ENCODE measurements at places on chromosomes 13 and 19. TPM values are rescaled to one million over a fixed set of nuclear protein-coding genes. Genes with fewer than 3 reads are reported as not detected.
A peak's percentile ranks its signal among the peaks of the same experiment; 100 is the strongest.

DNA sequence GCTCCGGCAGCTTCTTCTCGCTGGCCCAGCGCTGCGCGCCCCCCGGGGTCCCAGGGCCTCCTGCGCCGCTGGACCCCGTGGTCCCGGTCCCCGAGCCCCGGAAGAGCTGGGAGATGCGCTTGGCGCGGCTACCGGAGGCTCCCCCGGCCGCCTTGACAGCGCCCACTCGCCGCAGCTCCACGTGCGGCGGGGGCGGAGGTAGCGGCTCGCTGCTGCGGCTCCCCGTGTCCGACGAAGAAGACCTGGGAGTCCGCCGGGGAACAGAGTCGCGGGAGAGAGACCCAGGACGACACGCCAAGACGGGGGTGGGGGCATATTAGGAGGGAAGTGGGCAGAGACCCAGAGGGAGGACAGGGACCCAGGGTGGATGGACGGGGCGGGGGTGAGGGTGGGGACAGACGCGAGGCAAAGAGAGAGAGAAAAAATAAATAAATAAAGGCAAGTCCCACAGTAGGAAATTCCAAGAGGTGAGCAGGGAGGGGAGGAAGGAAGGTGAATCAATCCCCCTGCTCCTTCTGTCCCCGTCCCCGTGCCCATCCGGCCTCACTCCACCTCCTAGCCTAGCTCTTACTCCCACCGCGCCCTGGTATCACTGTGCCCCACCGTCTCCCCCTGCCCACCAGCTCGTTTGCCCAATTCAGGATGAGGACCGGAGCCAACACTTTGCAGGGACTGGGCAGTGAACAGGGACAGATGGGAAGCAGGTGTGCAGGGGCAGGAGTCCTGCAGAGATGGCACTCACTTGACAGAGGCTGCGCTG lies 826 bp downstream of the RASIP1 start:
- H3K36me3 ChIP-seq = no peaks in the 10 kb centered on the region
- DNase-seq = no peak
- peak overlapping the region; percentile 69 for H3K27ac ChIP-seq
- H3K27me3 ChIP-seq = no peaks in the 10 kb centered on the region
- peak overlapping the region; percentile 61 for H3K4me3 ChIP-seq

- H3K27me3 ChIP-seq = no peaks in the 10 kb centered on the region
- DNase-seq = no peak
- H3K27ac ChIP-seq = no peak overlapping the region
- H3K4me1 ChIP-seq = peaks cover 10% of the 10 kb centered on the region
- no peak overlapping the region for H3K4me3 ChIP-seq
These were observed 477.3 kb downstream of the KLF12 start for GRCh38 chr13:73656863-73657262.

DNA sequence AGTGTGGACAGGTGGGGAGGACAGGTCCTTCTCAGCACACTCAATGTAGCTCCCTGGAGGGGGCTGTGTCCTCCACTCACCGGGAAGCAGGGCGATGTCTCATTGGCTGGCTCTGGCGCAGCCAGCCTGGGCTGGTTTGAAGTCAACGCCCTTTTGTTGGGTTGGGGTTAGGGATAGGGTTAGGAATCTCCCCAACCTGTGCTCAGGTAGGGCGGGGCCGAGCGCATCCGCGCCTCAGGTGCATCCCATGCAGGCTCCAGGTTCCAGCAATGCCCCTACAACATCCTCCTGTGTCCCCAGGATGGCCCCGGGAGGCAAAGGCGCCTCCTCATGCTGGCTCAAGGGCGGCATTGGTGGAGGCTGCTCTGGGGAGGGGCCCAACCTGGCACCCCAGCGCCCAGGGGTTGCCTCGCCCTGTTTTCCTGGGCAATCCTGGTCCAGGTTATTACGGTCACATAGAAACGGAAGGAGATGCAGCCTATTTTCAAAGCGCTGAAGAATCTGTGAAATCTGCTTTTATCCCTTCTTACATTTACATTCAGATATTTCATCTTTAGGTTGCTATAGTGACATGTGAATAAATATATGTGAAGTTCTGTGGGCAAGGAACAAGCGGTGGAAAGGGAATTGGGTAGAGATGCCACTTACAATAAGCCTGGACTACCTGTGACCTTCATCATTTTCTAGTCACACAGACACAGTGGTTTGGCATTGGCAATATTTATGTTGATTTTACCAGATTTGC lies 74.3 kb downstream of the TM9SF2 start:
- H3K27me3 ChIP-seq = peaks cover 3% of the 10 kb centered on the region
- DNase-seq = no peak
- no peak overlapping the region for H3K4me3 ChIP-seq
- no peaks in the 10 kb centered on the region for H3K36me3 ChIP-seq
- no peak overlapping the region for H3K27ac ChIP-seq

DNA sequence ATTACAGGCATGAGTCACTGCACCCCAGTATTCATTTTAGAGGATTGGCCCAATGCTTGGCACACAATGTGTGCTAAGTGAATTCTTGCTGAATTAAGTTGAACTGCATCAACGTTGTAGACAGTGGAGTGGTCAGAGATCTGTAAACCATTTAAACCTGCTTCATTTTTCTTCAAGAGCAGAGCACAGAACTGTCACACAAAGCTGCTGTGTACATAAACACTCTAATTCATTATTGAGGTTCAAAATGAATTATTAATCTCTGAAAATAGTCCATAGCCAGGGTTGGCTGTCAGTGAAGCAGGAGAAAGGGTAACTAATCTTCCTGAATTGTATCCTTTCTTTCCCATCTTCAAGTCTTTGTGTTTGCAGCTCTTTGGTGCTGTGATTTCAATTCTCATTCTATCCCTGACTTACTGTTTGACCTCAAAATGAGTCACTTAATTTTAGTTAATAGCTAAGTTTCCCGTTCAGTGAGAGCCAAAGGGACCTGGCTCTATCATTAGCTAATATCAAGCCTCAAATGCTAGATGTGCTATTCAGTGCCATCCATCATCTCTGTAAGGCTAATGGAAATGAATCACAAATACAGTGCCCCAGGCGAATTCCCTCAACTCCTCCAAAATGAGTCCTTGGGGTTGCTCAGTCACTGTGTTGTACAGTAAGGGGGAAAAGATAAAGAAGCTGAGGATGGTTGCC lies 77.0 kb upstream of the TSC22D1 start:
- H3K27ac ChIP-seq = no peak overlapping the region
- no peak overlapping the region for H3K4me3 ChIP-seq
- no peaks in the 10 kb centered on the region for H3K27me3 ChIP-seq
- H3K36me3 ChIP-seq = no peaks in the 10 kb centered on the region
- no peak for DNase-seq

DNA sequence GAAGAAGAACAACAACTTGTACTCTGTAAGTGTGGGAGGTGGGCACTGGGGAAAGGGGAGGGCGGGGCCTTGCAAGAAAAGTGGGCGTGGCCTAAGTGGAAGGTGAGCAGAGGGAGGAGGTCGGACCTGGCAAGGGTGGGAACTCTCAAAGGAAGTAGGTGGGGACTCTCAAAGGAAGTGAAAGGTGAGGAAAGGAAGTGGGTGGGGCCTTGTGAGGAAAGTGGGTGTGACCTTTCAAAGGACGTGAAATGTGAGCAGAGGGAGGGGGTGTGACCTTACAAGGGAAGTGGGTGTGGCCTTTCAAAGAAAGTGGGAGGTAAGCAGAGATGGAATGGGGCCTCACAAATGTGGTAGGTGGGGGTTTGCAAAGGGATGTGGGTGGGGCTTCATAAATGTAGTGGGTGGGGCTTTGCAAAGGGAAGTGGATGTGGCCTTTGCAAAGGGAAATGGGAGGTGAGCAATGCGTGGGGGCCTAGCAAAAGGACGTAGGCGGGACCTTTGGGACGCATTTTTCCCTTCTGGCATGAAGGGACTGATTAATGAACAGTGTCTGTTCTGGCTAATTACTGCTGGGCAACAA lies 25.9 kb downstream of the ACSBG2 start:
- H3K4me3 ChIP-seq = no peak overlapping the region
- no peak overlapping the region for H3K27ac ChIP-seq
- H3K4me1 ChIP-seq = no peaks in the 10 kb centered on the region

GRCh38 chr19:51471527-51471926 lies 6.8 kb upstream of the CEACAM18 start:
- DNase-seq = no peak
- peaks cover 28% of the 10 kb centered on the region for H3K27me3 ChIP-seq
- no peaks in the 10 kb centered on the region for H3K4me1 ChIP-seq
- no peaks in the 10 kb centered on the region for H3K36me3 ChIP-seq
- no peak overlapping the region for H3K27ac ChIP-seq
- no peak overlapping the region for H3K4me3 ChIP-seq

DNA sequence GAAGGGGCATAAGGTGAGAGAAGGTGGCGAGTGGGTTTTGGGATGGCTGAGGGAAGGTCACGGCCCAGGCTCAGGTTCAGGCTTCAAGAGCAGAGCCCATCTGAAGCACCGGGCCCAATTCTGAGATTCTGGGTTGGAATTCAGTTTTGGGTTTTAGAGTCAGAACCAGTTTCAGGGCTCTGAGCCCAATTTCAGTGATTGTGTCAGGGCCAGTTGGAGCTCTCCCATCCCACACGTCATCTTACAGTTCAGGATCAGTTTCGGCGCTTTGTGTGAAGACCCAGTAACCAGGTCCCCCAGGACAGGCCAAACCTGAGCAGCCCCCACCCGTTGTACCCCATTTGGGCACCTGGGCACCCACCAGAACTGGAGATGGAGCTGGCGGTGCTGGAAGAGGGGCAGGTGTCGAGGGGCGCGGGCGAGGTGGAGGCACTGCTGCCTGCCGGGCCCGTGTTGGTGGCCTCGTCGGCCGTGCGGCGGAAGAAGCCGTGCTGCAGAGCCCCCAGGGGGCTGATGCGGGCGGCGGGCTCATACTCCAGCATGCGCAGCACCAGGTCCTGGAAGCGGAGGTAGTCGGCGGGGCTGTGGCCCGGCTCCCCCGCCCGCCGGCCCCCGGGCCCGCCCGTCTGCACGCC lies 7.5 kb downstream of the DYRK1B start:
- H3K4me1 ChIP-seq = peaks cover 15% of the 10 kb centered on the region
- H3K27me3 ChIP-seq = no peaks in the 10 kb centered on the region
- peaks cover 54% of the 10 kb centered on the region for H3K36me3 ChIP-seq
- no peak for DNase-seq
- no peak overlapping the region for H3K27ac ChIP-seq

DNA sequence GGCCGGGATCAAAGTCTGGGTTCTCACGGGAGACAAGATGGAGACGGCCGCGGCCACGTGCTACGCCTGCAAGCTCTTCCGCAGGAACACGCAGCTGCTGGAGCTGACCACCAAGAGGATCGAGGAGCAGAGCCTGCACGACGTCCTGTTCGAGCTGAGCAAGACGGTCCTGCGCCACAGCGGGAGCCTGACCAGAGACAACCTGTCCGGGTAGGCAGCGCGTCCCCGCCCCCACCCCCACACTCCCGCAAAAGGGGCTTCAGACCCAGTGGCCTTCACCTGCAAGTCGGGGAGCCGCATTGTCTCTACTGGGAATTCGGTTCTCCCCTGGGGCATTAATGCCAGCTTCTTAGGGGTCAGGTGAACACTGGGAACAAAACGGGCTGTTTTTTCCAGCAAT lies 114.7 kb upstream of the MCF2L start:
- peaks cover 80% of the 10 kb centered on the region for H3K36me3 ChIP-seq
- no peaks in the 10 kb centered on the region for H3K27me3 ChIP-seq
- no peak for DNase-seq

GRCh38 chr19:16516923-16517610 lies 20.9 kb downstream of the C19orf44 start:
- H3K4me3 ChIP-seq = no peak overlapping the region
- no peaks in the 10 kb centered on the region for H3K4me1 ChIP-seq
- H3K36me3 ChIP-seq = peaks cover 84% of the 10 kb centered on the region
- no peak overlapping the region for H3K27ac ChIP-seq

DNA sequence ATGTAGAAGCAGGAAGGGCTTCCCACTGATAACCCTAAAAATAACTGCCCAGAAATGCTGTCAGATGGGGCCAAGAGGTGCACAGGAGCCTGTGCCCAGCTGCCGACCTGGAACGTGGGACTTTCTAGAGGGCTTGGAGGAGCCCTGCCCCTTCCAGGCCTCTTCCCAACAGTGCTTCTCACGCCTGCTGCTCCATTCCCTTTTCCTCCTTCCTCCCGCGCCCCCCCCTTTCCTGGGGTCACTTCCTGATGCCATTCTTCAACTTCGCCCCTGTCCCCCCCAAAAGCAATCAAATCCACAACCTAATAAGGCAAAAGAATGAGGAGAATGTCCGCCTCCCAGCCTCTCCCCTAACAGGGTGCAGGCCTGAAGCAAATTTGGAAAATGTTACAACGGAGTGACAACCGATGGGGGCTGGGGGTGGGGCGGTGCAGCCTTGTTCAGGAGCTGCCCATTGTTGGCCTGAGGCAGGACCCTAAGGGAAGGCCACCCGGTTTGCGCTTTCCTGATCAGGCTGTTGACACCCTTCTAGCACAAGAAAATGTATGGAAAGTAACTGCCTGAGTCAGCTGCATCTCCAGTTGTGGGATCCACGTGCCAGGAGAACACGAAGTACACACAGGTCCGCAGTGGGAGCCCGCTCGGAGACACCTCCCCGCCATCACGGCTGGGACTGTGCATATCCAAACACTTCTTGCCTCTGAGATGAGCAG lies 18.7 kb downstream of the ACTN4 start:
- H3K4me1 ChIP-seq = peaks cover 92% of the 10 kb centered on the region
- no peaks in the 10 kb centered on the region for H3K36me3 ChIP-seq
- H3K27ac ChIP-seq = peak overlapping the region; percentile 96
- no peak overlapping the region for H3K4me3 ChIP-seq
- no peak for DNase-seq

- H3K4me3 ChIP-seq = no peak overlapping the region
- H3K36me3 ChIP-seq = no peaks in the 10 kb centered on the region
- no peak for DNase-seq
- H3K4me1 ChIP-seq = no peaks in the 10 kb centered on the region
- H3K27me3 ChIP-seq = no peaks in the 10 kb centered on the region
- no peak overlapping the region for H3K27ac ChIP-seq
These were observed 260.6 kb upstream of the NBEA start for GRCh38 chr13:34681405-34681955.

DNA sequence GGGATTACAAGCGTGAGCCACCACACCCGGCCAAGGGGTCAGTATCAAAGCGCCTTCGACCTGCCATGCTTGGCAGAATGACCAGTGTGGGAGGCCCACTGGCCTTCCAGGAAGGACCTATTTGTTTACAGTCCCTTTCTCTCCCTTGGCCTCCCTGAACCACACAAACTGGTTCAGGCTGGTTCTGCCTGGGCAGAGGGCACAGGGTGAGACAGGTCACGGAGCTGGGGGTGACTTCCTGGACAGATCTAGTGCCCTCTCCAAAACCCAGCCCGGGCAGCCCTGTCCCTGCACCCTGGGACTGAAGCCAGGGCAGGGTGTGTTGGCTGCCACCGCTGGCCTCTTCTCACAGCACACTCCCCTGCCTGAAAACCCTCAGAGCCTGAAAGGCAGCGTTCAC lies 11.3 kb downstream of the PLEKHF1 start:
- no peak for DNase-seq
- H3K4me1 ChIP-seq = peaks cover 84% of the 10 kb centered on the region
- H3K36me3 ChIP-seq = peaks cover 24% of the 10 kb centered on the region
- peak overlapping the region; percentile 16 for H3K27ac ChIP-seq
- H3K27me3 ChIP-seq = no peaks in the 10 kb centered on the region

GRCh38 chr19:54339646-54340358 lies 840 bp upstream of the LILRA4 start:
- peaks cover 6% of the 10 kb centered on the region for H3K27me3 ChIP-seq
- H3K4me3 ChIP-seq = no peak overlapping the region
- H3K36me3 ChIP-seq = no peaks in the 10 kb centered on the region
- no peaks in the 10 kb centered on the region for H3K4me1 ChIP-seq
- H3K27ac ChIP-seq = no peak overlapping the region

FSD1 gene
- not detected for total RNA-seq

SLC17A7 gene
- 1.0 TPM for total RNA-seq

C19orf73 gene
- 9.3 TPM for total RNA-seq

MIDN gene
- total RNA-seq = 89.0 TPM

ACTMAP gene
- total RNA-seq = 3.8 TPM

ZNF723 gene
- total RNA-seq = not detected

APOE gene
- total RNA-seq = 576 TPM
